ENCODE measurements at places on chromosomes 12 and 14.

- DNase-seq: no peak
Measured at GRCh38 chr14:60710494-60710893, 13.7 kb downstream of the SIX4 start.

GRCh38 chr12:57898308-57898970, 42.9 kb upstream of the ATP23 start:
- peak; percentile 12 for DNase-seq

GRCh38 chr12:97790281-97790680, 327.7 kb downstream of the RMST start:
- DNase-seq: no peak

DNA sequence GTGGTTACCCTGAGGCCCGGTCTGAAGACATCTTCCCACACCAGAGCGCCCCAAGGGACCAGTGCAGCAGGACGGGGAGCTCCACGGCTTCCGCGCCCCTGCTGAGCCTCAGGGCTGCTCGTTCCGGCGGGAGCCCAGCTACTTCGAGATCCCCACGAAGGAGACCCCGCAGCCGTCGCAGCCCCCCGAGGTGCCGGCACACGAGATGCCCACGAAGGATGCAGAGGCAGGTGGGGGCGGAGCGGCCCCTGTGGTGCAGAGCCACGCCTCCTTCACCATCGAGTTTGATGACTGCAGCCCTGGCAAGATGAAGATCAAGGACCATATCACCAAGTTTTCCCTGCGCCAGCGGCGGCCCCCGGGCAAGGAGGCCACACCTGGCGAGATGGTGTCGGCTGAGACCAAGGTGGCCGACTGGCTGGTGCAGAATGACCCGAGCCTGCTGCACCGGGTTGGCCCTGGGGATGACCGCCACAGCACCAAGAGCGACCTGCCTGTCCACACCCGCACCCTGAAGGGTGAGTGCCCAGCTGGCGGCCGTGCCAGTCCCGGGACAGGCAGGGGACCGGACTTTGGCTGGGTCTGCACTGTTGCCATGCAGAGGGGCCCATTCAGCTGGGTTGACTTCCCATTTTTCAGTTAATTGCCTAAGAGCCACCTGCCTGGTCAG, 18.1 kb downstream of the CEP170B start:
- no peak for DNase-seq

DNA sequence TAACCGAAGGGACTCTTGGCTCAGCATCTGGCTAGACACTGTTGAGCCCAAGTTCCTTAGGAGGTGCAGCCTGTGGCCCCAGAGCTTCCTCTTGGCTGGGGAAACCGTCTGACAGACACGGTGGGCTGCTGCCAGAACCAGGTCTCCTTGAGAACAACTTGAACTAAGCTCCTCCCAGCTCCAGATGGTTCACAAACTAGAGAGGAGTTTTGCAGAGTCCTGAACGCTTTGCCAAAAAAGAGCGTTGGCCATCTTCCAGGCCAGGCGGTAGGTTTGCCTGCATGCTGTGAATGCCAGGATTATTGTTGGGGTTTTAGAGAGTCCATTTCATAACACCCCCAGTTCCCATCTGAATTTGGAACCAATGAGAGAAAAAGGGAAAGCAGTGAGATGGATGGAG, 399.8 kb downstream of the RGS6 start:
- DNase-seq: no peak

Data from inflammatory macrophage treated with lipopolysaccharide for 1 hour (primary cell).